ENCODE measurements at places on chromosomes 6 and 20.

- DNase-seq, result no peak
These were observed 17.9 kb upstream of the SLC22A1 start for GRCh38 chr6:160103825-160104100.

DNA sequence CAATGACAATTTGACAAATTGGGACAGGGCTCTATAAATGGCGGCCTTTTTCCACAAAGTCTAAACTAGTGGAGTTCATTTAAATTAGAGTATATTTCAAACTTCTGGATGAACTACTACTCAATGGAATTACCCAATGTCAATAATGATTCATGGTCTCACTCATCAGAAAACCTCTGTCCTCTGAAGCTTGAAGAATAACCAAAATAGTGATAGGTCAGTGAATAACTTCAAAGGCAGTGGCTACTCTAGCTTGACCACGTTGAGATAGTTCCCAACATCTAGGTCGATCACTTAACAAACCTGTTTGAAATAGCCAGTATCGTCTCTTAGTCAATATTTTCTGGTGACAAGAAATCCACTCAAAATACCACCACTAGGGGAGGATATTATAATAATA lies 197.6 kb downstream of the HDGFL1 start:
- no peak for DNase-seq

DNA sequence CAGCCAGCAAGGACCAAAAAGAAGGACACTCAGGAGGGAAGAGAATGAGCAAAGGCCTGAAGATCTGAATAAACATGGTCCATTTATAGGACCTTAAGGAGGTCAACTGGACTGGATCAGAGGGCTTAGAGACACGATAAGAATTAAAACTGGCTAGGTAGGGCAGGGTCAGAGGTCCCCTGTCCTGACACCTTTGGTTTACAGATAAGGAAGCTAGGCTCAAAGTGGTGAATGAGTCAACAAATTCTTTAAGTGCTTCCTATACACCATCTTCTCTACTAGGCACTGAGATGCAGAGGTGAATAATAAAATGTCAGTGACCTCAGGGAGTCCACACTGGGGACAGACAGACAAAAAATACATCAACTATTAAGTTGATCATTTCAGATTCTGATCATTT lies 70.3 kb downstream of the HIVEP2 start:
- DNase-seq, result peak; percentile 14

DNA sequence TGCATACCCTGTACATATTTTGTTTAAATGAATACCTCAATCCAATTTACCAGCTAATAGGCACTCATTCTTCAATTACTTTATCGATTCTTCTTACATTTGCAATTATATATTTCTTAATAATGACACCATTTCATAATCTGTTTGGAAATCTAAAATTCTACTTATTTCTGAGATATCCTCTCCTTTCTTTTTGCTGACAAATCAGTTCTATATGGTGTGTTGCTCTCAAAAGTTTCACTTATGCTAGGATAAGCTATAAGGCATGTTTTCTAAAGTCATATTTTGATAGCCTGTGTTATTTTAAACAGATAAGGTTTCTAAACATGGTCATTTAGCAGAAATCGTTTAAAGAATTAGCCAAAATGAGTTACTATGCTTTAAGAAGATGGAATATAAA lies 140.6 kb upstream of the GJE1 start:
- no peak for DNase-seq
